Central memory CD8-positive, alpha-beta T cell (primary cell): ENCODE measurements at places on chromosomes 16 and 17.
A peak's percentile ranks its signal among the peaks of the same experiment; 100 is the strongest.

GRCh38 chr16:11386054-11386680, 40.9 kb downstream of the RMI2 start:
- no peak for DNase-seq

DNA sequence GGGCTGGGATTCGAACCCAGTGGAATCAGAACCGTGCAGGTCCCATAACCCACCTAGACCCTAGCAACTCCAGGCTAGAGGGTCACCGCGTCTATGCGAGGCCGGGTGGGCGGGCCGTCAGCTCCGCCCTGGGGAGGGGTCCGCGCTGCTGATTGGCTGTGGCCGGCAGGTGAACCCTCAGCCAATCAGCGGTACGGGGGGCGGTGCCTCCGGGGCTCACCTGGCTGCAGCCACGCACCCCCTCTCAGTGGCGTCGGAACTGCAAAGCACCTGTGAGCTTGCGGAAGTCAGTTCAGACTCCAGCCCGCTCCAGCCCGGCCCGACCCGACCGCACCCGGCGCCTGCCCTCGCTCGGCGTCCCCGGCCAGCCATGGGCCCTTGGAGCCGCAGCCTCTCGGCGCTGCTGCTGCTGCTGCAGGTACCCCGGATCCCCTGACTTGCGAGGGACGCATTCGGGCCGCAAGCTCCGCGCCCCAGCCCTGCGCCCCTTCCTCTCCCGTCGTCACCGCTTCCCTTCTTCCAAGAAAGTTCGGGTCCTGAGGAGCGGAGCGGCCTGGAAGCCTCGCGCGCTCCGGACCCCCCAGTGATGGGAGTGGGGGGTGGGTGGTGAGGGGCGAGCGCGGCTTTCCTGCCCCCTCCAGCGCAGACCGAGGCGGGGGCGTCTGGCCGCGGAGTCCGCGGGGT, at the start of gene CDH1:
Gene CDH1 (plus strand): TSS at position 247 of the 684 bp plus-strand sequence. CDS start 124 bp downstream, at position 371.
- DNase-seq, result peak; percentile 16

- DNase-seq, result no peak
These were observed 76.6 kb downstream of the MAP2K4 start for GRCh38 chr17:12097326-12097725.

GRCh38 chr17:69066482-69066881, 5.8 kb upstream of the ABCA9 start:
- no peak for DNase-seq

GRCh38 chr17:80923211-80924110, 68.2 kb upstream of the CHMP6 start:
- no peak for DNase-seq

DNA sequence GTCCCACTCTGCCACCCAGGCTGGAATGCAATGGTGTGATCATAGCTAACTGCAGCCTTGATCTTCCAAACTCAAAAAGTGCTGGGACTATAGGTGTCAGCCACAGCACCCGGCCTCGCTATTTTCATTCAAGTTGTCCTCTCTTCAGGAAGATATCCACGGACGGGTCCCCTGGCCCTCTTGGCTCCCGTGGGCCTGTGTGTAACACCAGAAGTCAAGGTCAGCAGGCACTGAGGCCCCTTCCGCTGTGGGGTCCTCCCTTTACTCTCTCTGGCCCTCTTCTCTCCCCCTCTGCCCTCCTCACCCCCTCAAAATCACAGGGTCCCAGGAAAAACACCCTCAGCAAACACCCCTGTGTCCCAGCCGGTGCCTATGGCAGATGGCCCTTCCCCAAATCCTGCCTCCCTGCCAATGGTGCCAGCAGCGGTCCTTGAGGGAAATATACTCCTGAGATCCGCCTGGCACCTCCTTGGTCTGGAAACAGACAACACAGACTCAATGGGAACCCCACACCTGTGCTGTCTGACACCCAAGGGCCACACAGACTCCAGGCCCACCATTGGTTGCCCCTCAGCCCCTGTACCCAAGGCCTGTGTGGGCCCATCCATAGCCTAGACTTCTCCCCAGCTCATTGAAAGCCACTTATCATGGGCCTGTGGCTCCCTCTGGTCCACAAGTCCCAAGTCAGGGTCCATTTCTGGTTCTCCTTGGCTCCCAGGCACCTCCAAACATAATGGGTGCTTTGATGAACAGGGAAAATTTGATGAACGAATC, 221.5 kb downstream of the ZNF423 start:
- DNase-seq, result no peak

DNA sequence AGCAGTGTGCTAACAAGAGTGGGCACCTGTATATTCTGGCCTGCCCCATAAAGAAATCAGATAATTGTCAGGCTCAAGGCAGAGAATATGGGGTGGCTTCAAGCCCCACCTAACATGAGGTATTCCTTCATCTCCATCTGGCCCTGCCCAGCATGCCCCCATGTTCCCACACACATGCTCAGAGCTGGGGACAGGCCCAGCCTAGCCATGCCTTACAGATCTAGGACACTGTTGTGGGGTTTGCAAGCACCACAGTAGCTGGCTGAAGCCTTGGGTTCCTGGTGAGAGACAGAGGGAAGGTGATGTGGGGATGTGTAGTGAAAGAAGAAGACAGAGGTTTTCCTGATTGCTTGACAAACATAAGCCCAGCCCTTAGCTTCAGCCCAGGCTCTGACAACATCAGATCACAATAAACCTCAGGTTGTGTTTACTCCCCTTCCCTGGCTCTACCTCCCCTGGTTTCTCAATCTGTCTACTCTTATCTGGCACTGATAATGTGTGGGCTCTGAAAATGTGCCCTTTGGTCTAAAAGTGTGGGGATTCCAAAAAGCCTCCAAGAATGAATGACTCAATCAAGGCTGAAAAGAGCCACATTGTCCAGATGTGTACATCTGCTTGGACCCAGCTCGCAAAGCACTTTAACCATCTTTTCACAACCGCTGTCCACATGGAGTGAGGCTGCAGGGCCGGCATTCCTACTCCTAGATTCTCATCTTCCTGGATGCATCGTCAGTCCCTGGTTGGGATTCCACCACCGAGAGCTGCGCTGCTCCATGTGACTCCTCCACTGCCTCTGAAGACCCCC, 34.4 kb downstream of the CDRT4 start:
- DNase-seq, result no peak

DNA sequence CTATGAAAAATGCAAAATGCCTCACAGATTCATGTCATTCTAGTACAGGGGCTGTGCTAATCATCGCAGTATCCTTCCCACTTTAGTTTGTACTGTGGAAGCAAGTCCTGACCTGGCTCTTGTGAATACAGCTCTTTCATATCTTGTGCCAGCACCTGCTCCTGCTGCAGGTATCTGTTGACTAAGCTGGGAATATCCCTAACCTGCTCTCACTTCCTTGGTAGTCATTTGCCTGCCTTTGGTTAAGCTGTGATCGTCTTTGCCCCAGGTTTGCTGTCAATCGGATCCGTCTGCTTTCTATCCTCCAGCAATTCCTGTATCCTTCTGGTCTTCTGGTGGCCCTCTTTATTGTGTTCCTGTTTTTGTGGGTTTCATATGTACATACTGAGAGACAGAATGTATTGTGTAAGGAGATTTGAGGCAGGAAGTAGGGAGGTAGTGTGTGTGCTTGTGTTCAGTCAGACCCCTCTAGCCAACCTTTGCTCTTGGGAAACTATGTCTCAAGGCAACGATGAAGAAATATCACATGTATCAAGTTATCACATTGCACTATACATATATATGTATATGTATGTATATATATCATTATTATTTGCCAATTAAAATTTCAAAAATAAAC, 7.7 kb upstream of the GINS3 start:
- no peak for DNase-seq

GRCh38 chr17:69060822-69061221, at the start of gene ABCA9:
Gene ABCA9 (minus strand): TSS chr17:69060927. CDS start chr17:69051126, 9,801 bp downstream.
- DNase-seq, result no peak

- DNase-seq, result no peak
These were observed 15.8 kb downstream of the GPR179 start for GRCh38 chr17:38327936-38328335.

GRCh38 chr17:13862346-13862745, 207.0 kb upstream of the COX10 start:
- DNase-seq, result no peak

- no peak for DNase-seq
These were observed 39.3 kb upstream of the IL21R start for GRCh38 chr16:27362570-27363245.

- DNase-seq, result no peak
These were observed 478.4 kb downstream of the TOX3 start for GRCh38 chr16:52068447-52069074.

DNA sequence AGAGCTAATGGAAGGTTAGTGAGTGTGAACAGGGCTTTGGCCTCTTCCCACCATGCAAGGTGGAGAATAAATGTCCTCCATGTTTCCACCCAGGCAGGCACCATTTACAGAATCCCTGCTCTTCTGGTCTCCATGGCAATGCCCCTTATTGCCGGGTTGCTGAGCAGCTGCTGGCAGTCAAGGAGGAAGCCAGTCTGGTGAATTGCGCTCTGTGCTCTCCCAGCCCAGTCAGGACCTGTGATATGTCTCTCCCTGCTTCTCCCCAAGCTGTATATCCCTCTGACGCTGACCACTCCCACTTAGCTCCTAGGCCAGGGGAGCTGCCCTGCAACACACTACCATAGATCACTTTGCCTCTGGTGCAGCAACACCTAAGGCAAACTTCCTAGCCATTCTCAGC, 402.1 kb upstream of the ERCC4 start:
- DNase-seq, result no peak

DNA sequence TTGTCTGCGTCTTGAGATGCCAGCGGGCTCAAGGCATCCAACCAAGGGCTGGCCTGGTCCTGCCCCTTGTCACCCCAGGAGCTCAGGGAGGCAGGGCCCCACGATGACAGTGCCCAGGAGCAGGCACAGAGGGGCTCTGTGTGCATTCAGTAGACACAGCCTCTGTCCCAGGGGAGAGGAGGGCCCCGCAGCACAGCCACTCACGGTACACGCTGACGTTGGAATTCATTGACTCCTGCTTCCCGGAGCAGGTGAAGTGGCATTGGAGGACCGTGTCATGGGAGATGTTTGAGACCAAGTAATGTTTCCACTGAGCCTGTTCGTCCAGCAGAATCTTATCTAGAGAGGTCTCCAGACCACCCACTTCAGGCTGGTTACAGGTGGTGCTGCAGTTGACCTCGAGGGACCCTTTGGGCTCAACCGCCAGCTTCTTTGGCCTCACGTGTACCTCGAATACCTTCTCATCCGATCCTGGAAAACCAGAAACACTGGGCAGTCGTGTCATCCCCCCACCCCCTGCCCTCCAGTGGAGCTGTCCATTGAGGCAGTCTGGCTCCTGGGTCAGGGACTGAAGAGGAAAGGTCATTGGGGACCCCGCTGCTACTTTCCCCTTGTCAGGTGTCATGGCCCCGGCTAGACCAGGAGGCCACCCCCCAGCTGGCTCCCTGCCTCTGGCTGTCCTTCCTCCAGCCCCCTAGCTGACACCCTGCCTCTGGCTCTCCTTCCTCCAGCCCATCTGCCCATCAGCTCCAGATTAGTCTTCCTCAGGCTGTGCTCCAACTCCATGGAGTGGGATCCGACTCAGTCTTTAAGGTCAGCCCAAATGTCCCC, 7.0 kb downstream of the PRR29 start:
- DNase-seq, result no peak

- no peak for DNase-seq
These were observed 77.2 kb downstream of the TMC6 start for GRCh38 chr17:78051186-78051972.

- DNase-seq, result no peak
These were observed 56.3 kb downstream of the SF3B3 start for GRCh38 chr16:70579648-70580630.

GRCh38 chr16:54633943-54634362, 296.7 kb upstream of the IRX5 start:
- no peak for DNase-seq

- DNase-seq, result peak; percentile 46
These were observed 41.3 kb downstream of the GAS7 start for GRCh38 chr17:10156948-10157607.

GRCh38 chr17:44673893-44674292, 15.7 kb downstream of the CCDC43 start:
- no peak for DNase-seq

- no peak for DNase-seq
These were observed 13.5 kb upstream of the ITGB3 start for GRCh38 chr17:47239967-47240651.

DNA sequence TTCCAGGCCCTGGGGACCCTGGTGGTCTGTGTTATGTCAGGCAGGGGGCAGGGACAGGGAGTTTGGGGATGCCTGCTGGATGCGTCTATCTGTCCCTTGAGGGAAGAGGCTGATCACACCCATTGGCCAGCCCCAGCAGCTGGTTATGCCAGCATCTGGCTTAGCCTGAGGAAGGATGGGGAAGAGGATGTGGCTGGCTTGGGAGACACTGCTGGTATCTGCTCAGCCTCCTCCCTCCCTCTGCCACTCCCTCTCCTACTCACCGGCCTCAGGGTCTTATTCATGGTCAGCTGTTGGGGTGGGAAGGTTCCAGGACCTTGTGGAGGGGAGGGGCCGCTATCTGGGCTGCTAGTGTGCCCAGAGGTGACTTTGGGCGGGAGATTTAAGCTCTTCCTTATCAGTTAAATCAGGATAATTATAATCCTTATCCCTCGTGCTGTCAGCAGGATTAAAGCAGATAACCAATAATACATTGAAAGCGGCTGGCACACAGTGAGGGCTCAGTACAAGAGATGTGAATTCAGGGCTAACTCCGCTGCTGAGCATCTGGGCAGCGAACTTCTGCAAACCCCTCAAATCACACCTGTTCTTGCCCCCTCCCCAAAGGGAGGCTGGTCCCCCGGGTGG, 36.0 kb upstream of the MLKL start:
- DNase-seq, result no peak

DNA sequence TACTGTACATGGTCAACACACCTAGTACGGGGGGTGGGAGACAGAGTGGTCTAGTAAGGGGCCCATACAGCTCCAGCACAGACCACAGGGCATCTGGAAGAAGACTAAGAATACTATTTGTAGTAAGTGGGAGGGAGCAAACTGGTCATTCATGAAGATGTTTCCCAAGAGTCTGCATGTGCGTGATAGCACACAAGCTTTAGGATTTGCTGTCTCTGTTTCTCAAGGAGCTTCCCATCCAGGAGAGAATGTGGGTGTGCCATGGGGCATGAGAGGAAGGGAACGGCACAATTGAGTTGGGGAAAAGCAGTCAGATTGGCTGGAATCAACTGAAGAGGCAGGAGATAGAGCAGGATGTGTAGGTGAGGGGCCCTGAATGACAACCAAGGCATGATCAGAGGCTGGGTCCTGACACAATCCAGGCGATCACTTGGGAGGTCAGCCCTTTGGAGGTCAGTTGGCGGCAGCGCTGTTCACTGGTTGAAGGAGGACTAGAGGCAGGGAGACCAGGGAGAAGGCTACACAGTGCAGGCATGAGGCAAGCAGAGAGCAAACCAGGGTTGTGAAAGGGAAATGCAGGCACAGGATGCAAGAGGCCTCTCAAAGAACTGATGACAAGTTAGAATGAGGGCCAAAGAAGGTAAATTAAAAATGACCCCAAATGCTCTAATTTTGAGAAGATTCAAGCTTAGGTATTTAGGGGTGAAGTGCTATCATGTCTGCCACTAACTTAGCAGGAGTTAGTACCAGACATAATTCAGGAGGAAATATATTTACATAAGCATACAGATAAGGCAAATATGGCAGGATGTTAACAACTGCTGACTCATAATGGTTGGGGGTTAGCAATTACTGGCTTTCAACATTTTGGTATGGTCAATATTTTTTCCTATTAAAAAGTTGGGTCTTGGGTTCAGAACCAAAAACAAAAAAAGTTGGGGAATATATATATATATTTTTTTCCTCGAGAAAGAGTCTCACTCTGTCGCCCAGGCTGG, 10.3 kb downstream of the UBE2O start:
- DNase-seq, result no peak
